ENCODE measurements at places on chromosomes 11 and 22.
A peak's percentile ranks its signal among the peaks of the same experiment; 100 is the strongest.

DNA sequence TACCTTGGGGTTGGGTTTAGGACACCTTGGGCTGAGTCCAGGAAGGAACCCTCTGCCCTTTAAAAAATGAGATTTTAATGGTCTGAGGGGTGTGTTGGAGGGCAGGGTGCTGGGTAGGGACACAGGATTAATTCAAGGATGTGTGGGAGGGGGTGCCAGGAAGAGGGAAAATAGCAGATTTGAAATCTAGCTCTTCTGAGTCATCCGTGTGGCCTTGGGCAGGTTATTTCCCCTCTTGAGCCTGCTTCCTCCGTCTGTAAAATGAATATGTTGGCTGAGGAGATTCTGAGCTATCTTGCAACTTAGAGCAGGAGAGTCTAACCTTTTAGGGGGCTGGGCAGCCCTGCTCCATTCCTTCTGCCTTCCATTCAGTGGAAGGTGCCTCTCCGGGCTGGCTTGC lies 3.0 kb downstream of the TSPAN18 start:
- no peak for DNase-seq

DNA sequence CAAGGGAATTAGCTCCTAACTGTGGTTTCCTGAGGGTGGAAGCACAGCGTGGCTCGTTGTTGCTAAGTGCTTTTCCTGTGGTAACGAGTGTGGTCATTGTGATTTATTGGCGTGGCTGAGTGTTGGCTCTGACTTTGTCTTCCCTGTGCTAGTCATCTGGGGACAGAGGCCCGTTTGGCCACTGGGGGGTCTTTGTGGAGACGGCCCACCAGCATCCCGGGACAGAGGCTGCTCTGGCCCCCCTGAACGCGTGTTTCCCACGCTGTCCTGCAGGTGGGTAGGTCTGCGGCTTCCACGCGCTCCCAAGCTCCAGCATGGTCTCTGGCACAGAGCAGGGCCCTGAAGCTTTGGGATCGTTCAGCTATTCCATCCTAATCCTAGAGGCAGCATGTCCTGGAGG lies 1040.0 kb downstream of the TBC1D22A start:
- no peak for DNase-seq

GRCh38 chr22:35582861-35583670 lies 34.1 kb downstream of the MB start:
- DNase-seq, result peak; percentile 25

DNA sequence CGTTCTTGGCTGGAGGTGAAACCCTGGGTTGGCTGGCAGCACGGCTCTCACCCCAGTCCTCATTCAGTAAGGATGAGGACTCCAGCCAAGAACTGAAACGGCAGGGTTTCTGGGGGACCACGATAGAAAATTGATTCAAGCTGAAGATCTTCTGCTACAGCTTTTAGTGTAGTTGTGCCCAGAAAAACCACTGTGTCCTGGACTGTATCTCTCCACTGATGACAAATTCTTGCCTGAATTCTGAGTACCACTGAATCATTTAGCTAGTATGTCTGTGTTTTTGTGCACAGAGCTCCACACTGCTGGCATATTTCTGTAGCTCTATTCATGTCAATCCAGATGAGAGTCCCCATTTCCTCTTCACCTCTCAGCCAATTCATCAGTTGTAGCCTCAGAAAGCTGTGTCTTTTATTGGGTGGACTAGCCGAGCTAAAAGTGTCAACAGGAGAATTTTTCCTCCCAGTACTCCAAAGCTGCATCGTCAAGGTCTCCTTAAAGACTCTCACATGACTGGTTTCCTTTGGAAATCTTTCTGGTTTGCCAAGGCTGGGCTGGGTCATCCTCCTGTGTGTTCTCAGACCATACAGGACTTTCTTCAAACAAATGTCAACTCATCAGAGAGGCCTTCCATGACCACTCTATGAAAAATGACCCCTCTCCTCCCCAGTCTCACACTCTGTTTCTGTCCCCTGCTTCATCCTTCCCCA lies 144.6 kb downstream of the LDLRAD3 start:
- no peak for DNase-seq

DNA sequence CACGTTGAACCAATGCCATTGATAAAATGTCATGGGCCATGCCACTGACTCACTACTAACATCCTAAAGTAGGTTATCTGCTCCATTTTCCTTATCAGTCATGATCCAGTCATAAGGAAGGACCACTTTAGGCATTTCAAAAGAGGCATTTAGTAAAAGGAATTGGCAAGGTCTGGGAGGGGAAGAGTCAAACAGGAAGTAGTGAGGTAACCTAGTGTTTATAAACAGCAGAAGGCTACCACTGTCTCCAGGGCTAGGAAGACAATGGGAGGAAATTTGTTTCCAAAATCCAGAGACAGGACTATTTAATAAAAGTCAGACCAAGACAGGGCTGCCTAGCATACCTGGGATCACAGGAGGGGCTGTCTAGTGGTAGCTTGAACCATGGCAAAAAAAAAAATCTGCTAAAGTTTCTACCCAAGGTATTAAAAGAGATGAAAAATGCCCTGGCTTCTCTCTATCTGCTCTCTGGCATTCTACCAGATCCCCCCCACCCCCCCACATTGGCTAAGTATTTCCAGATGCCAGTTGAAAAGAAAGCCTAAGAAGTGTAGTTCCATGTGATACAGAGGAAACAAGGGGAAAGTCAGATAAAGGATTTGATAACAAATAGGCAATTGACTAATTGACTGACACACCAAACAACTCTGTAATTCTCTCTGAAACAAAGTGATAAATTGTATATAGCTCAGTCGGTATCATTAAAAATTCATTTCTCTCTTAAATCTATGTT lies 50.4 kb upstream of the C11orf87 start:
- no peak for DNase-seq

DNA sequence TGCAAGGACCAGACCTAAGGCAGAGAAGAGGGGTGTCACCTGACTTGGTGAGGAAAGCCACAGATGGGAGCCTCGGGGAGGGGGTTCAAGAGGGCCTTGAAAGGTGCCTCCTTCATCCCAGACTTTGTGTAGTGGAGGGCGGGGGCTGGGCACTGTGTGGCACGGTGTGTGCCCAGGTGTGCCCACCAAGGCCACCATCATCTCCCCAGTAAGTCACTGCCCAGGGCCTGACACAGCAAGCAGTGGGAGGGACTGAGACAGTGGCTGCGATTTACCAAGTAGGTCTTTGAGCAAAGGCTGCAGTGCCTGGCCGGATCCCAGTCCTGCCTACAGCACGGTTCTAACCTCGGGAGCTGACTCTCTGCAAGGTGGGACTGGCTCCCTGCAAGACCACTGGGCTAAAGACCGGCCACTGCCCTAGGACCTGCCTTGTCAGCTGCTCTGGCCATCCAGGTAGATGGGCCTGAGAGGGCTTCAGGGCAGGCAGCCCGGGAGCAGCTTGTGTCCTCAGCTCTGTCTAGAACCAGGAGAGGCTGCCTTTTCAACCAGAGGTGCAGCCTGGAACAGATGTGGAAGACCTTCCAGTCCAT lies 1.4 kb downstream of the OSM start:
- no peak for DNase-seq

- DNase-seq, result no peak
Measured at GRCh38 chr11:6623391-6624363, 4.5 kb upstream of the TPP1 start.

- no peak for DNase-seq
Measured at GRCh38 chr22:36343720-36344105, 44.1 kb downstream of the MYH9 start.

DNA sequence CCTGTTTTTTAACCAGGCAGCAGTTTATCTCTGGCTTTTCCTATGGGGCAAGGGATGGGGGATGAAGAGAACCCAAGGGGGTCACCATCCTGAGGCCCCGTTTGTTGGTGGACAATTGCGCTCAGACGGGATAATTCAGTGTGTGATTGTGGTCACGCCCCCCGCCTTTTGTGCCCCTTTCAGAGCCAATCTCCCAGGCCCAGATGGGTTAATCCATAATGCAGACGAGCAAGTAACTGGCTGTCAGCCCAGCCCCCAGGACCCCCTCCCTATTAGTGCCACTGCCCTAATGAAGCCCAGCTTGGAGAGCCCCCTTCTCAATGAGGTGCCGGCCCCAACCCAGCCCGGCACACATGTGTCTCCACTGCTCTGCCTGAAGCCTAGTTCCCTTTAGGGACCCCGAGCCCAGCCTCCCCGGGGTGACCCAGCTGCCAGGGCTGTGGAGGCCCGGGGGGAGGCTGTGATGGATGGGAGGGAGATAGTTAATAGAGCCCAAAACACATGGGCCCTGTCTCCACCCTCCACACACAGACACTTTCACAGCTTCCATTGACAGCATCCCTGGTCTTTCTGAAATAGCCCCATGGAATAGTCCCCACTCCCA lies 19.1 kb upstream of the ROBO3 start:
- no peak for DNase-seq

DNA sequence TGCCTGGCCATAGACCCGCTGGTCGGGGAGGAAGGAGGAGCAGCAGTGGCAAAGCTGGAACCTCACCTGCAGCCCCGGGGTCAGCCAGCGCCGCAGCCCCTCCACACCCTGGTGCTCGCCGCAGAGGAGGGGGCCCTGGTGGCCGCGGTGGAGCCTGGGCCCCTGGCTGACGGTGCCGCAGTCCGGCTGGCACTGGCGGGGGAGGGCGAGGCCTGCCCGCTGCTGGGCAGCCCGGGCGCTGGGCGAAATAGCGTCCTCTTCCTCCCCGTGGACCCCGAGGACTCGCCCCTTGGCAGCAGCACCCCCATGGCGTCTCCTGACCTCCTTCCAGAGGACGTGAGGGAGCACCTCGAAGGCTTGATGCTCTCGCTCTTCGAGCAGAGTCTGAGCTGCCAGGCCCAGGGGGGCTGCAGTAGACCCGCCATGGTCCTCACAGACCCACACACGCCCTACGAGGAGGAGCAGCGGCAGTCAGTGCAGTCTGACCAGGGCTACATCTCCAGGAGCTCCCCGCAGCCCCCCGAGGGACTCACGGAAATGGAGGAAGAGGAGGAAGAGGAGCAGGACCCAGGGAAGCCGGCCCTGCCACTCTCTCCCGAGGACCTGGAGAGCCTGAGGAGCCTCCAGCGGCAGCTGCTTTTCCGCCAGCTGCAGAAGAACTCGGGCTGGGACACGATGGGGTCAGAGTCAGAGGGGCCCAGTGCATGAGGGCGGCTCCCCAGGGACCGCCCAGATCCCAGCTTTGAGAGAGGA lies 11.9 kb downstream of the TMEM121B start:
- DNase-seq, result no peak

DNA sequence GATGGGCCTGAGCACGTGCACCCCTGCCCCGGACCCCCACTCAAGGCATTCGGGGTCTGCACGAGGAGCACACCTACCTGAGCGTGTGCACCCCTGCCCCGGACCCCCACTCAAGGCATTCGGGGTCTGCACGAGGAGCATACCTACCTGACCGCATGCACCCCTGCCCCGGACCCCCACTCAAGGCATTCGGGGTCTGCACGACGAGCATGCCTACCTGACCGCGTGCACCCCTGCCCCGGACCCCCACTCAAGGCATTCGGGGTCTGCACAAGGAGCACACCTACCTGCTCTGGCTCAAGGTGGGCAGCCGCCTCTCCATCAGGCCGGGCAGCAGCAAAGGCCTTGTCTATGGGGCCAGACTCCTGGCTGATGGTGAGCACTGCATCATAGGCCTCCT lies 48.7 kb upstream of the LRRC32 start:
- DNase-seq, result no peak

- no peak for DNase-seq
Measured at GRCh38 chr11:12754582-12755234, 80.5 kb downstream of the TEAD1 start.

GRCh38 chr22:47748271-47748670 lies 985.8 kb downstream of the TBC1D22A start:
- no peak for DNase-seq

DNA sequence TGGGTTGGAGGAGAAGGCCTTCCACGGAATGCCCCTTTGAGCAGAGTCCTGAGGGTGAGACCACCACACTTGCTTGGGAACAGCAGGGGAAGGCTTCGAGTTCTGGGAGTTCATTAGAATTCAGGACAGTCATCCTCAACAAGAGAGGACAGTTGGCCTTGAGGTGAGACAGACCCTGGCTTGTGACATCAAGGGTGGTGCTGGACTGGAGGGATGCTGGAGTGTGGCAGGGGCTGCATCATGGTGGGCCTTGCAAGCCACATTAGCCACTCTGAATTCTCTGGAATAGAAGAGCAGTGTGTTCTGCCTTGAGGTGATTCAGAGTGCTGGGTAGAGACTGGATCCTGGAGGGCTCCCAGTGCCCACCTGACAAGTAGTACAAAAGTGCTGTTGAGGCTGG lies 26.3 kb downstream of the APLP2 start:
- no peak for DNase-seq

DNA sequence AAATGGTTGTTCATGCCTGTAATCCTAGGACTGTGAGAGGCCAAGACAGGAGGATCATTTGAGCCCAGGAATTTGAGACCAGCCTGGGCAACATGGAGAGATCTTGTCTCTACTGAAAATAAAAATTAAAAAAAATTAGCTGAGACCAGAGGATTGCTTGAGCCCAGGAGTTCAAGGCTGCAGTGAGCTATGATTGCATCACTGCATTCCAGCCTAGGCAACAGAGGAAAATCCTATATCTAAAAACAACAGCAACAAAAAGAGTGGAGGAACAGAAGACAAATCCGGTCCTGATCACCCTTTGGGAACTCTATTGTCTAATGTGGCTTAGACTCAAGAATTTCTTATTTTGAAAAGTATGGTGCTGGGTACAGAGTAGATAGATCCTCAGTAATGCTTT lies 17.3 kb downstream of the BARX2 start:
- DNase-seq, result no peak

DNA sequence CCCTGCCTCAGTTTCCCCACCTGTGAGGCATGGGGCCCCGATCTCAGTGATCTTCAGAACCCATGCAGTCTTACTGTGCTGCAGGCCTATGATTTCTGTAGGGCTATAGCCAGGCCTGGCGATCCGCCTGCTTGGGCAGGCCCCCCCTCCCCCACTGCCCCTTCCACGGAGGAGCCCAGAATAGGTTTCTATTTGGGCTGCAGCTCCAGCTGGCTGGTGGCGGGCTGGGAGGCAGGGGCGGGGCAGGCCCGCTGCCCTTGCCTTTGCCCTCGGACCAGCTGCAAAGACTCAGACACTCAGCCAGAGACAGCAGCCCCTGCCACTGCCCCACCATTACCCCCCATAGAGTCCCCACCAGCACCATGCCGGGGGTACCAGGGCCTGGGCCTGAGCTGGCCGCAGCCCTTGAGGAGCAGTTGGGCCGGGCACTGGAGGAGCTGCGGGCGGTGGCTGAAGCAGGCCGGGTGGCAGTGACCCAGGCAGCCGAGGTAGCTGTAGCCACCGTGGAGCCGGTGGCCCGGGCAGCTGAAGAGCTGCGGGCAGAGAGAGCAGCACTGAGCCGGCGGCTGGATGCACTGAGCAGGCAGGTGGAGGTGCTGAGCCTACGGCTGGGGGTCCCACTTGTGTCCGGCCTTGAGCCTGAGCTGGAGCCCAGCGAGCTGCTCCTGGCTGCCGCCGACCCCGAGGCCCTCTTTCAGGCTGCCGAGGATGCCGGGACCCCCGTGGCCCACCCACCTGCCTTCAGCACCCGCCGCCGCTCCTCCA lies 12.2 kb downstream of the SMTN start:
- no peak for DNase-seq

DNA sequence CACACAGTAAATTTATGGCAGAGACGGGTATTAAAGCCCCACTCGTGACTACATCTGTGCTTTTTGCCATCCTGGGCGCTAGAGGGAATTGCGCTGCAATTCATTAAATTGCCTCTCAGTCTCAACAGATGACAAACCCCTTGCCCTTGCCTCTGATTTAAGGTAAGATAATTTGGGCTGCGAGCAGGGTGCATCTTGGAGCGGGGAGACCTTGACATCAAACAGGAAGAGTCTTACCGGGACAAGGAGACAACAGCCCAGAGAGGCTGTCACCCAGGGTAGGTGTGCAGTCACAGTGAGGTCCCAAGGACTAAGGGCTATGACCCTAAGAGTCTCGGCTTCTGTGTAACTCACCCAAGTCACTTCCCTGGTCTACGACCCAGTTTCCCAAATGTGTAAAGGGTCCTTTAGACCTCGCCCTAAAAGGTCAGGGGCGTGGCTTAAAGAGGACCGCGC lies 449 bp upstream of the TOM1 start:
- no peak for DNase-seq

Data from activated T-cell treated with anti-CD3 and anti-CD28 coated beads for 4 hours (primary cell).